Stimulated activated CD8-positive, alpha-beta memory T cell treated with anti-CD3 and anti-CD28 coated beads, Interleukin-4, amount 100 ng/mL, for 4 hours (primary cell): ENCODE measurements at places on chromosomes 1 and 21.

GRCh38 chr1:29521811-29522580 is 285.7 kb downstream of the PTPRU start:
- DNase-seq: no peak

GRCh38 chr1:32611859-32612188 is 38.5 kb downstream of the ZBTB8OS start:
- DNase-seq: no peak

- no peak for DNase-seq
Measured at GRCh38 chr1:117017648-117018047, 16.1 kb downstream of the CD101 start.

GRCh38 chr1:23598424-23598823 is 39.1 kb upstream of the ID3 start:
- DNase-seq: no peak

DNA sequence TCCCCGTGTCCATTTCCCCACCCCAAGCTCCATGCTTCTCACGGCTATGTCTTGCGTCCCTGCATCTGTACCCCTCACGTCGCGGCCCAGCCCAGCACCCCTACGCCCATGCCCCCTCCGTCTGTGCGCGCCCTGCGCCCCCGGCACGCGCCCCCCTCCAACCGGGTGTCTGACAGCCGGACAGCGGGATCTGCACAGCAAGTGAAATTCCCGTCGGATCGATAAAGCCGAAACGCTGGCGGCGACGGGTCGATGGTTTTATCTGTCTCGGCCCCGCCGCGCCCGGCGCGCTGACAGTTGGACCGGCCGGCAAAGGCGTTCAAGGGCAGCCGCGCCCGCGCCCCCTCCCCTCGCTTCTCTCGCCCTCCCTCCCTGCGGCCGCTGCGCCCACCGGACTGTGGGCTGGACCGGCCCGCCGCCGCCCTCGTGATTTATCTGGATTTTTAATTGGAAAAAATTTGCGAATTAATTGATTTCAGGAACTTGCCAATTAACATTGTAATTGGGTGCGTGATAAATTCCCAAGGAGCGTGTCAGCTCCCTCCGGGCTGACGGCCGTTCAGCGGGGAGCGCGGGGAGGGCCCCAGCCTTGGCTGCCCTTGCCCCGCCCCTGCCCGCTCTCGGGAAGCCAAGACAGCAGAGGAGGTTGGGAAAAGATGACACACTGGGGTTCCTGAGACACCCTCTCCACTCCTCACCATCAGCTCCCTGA is 57.1 kb downstream of the TMEM53 start:
- no peak for DNase-seq

- no peak for DNase-seq
Measured at GRCh38 chr1:201667479-201667878, 128.6 kb downstream of the NAV1 start.

- DNase-seq: no peak
Measured at GRCh38 chr1:93681101-93681988, at the start of gene BCAR3. BCAR3 (minus strand) TSS chr1:93681837; CDS start chr1:93674930, 6,907 bp downstream.

DNA sequence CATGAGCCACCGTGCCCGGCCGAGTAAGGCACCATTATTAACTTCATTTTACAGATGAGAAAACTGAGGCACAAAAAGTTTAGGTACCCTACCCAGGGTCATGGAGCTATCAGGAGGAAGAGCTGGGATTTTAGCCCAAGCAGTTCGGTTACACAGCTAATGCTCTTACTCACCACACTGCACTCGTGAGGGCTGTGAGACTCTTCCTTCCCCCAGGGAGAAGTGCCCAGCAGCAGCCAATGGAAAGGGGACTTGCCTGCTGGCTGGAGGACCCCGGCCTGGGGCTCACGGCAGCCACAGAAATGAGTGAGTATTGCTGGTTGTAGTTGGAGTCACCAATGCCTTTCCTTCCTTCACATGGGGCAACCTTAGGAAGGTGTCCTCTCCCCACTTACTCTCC is 5.2 kb upstream of the CSF1 start:
- no peak for DNase-seq

GRCh38 chr1:25649505-25650288 is 33.1 kb downstream of the MAN1C1 start:
- no peak for DNase-seq

DNA sequence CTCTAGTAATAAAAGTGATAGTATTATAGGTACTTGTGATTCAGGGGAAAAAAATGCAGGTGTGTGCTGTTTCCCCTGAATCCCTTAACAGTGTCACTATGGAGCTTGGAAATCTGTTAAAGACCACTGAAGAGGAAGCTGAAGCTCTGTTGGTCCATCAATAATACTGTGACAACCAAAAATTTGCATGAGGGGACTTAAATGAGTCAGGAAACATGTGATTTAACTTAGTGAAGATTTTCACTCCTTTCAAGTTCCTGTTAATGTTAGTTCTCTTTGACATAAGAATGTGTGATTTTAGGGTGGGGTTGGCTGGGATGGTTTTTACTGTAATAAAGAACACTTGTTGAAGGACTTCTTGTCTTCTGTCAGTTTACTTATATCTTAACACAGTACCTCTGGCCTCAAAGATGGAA is 32.0 kb downstream of the VANGL2 start:
- no peak for DNase-seq

DNA sequence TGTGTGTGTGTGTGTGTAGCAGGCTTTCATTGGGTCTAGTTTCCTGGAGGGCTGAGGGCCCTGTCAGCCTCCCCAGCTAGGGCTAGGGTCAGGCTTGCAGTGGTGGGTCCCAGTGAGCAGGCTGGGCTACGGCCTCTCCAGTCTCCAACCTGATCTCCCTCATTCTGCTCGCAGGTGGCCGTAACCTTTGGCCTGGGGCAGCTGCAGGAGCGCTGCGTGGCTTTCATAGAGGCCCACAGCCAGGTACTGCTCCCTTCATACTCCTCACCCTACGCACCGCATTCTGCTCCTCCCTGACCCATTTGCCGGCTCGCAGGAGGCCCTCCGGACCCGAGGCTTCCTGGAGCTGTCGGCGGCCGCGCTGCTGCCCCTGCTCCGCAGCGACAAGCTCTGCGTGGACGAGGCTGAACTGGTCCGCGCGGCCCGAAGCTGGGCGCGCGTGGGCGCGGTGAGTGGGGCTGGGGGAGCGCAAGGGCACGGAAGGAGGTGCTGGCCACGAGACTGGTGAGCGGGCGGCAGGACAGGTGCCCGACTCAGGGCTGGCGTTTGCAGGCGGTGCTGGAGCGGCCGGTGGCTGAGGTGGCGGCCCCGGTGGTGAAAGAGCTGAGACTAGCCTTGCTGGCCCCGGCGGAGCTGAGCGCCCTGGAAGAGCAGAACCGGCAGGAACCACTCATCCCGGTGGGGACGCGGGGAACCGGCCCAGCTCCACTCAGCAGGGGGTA is 4.7 kb downstream of the BTBD19 start:
- DNase-seq: no peak

DNA sequence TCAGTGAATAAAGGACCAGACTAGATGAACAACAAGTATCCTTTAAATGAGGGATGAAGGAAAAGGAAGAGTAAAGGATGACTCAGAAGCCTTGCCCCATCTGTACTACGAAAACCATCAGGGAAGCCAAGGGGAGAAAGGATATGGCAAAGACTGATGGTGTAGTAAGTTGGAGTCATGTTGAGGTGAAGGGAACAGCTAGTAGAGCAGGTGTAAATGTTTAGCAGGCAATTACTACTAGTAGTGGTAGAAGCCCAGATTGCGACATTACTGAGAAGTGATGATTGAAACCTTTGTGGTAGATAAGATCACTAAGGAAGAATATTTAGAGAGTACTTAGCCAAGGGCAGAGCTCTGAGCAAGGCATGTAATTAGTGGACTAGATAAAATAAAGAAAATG is 84.0 kb downstream of the PHTF1 start:
- DNase-seq: no peak

GRCh38 chr1:180233191-180234011 is 3.3 kb downstream of the LHX4 start:
- no peak for DNase-seq
